ENCODE measurements at places on chromosomes 4 and X. TPM values are rescaled to one million over a fixed set of nuclear protein-coding genes. Genes with fewer than 3 reads are reported as not detected.

The TCP11X2 gene
- total RNA-seq = not detected

The CLDN2 gene
- 1.00 TPM for total RNA-seq

The KLHL13 gene
- 47.1 TPM for total RNA-seq

The C1QTNF7 gene
- total RNA-seq = 0.38 TPM

The PLAC1 gene
- total RNA-seq = not detected

GRCh38 chr4:68734095-68734494 lies 63.6 kb upstream of the UGT2B15 start:
- no peak for ATAC-seq

- no peak for ATAC-seq
These were observed 90.3 kb upstream of the PRKX start for GRCh38 chrX:3803713-3804112.

DNA sequence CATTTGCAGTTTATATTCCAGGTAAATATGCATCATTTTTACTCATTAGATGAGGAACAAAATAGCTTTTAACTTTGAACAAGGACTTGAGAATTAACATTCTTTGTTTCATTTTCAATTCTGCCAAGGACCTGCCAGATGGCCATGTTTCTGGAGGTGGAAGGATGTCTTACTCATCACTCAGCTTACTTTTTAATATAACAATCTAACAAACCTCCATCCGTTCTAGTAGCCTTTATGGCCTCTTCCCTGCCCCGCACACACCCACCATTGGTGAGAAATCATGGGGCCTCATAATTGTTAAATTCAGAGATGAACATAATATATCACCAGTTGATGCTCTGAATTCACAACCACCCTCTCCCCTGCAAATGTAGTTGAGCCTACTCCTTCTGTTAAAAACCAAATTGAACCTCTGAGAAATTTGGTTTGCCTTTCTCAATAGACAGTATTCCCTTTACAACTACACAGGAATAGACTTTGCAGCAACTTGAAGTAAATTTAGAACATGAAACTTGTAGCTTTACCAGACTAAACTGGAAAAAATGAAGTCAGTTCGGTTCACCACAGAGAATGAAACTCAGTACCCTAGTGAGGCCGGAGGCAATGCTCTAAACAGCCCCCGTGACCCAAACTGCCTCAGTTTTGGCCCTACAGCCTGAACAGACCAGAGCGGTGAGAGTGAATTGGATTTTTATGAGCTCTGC lies 50.1 kb upstream of the ACSL4 start:
- no peak for ATAC-seq

- ATAC-seq = no peak
These were observed 103.8 kb downstream of the CAMK2D start for GRCh38 chr4:113657586-113658233.
